ENCODE measurements at places on chromosomes 5 and 9.

- DNase-seq = no peak
Observed at GRCh38 chr9:27755846-27756245, 182.6 kb upstream of the C9orf72 start.

DNA sequence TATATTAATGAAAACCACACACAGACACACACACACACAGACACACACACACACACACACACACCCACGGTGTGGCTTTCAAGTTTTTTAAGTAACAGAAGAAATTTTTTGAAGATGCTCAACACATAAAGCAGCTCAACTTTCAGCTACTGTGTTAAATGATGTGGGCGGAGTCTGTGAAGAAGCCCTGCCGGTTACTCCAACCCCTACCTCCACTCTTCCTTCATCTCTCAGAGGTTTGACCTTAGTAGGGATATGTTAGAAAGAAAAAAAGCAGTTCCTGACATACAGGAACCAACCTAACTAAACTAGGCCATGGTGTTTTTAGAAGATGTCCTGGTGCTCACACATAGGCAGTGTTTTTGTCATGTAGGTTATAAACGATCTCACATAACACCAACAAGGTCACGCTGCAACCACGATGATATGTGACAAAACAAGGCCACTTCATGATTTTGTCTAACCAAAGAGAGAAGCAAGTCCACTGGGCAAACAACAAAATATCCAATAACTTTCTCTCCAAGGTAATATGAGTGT is 112.8 kb downstream of the EMB start:
- DNase-seq = no peak

DNA sequence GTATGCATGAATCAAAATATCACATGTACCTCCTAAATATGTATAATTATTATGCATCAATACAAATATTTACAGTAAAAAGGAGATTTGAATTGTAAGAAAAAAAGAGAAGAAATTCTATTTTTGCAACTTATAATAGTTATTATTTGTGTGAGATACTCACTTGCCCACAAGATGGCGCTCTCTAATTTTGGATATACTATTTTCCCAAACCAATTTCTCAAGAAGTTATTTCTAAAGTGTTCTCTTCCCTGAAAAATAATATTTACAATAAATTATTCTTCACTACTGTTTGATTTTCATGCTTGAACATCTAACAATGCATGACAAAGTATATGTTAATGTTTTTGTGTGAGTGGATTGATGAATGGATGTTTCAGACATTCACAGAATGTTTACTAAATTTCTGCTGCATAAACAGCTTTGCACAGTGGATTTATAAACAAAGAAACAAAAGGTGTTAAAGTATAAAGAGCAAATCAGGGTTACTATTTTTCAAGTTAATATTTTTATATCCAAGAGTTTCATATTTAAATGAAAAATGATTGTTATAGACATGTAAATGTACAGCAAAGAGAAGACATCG is 503.4 kb downstream of the PDE4D start:
- DNase-seq = peak; percentile 29

GRCh38 chr9:121826711-121827110 is 175.3 kb downstream of the DAB2IP start:
- DNase-seq = no peak

DNA sequence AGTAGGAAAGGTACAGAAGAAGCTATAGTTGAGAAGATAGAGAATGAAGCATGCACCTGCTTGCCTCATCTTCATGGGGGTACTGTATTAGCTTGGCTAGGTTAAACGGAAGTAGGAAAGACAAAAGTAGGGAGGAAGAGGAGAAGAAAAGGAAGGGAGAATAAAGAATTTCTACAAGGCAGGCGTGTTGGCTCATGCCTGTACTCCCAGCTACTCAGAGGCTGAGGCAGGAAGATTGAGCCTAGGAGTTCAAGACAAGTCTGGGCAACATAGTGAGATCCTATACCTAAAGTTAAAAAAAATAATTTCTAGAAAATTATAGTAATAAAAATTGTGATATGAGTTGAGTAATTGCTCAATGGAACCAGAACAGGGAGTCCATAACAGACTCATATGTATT is 61.9 kb downstream of the APTX start:
- no peak for DNase-seq

- DNase-seq = peak; percentile 17
Observed at GRCh38 chr9:95511952-95512708, 4.6 kb downstream of the PTCH1 start.

DNA sequence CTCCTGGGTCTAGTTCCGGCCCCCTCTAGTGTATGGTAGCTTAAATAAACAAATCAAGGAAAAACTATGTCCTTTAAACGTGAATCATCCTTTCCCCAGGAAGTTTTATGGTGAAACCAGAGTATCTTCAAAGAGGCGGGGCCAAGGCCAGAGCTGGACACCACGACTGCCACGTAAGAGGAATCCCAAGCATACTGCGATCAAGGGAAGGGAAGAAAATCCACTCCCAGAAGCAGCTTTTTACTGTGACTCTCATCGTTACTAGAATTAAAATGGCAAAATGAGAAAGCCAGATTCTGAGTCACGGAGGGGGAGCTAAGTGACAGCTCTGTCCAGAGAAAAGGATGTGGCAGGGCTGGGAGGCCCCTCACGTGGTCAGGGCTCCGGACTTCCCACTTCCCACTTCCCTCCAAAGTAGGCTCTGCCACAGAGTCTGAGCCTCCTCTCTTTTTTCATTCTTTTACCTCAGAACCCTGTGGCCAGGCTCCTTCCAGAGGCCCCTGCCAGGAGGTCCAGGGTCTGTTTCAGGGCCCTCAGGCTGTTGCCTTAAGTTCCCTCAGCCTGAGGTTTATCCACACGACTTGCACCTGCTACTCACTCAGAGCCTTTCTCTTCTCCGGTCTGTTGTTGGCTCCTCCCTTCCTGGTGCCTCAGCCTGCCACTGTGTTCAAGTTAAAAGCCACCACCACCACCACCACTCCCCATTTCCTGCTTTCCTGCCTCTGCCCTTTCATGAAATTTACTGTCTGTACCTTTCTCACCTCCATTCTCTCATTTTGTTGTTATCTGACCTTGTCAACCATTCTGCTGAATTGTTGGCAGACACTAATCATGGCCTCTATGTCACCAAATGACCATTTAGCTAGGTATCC is 1.4 kb upstream of the GLRX start:
- peak; percentile 98 for DNase-seq

DNA sequence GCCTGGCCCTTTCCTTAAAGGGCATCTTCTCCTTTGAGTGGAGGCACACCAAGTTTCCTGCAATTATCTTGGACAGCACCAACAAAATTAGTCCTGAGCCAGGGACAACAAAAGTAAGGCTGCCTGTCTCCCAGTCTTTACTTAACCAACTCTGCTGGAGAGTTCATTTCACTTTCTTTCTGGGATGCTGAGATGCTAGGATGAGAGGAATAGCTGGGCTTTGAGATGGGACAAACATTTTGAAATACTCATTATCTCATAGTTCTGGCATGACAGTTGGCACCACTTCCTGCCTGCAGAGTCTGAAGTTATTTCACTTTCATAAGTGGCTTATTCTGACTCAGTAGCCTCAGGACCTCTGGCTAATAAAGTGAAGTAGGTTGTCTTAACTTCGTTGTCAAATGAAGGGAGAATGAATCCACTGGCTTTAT is 157.0 kb downstream of the C9orf152 start:
- DNase-seq = peak; percentile 99

All from EH (cell line).